Pulmonary artery endothelial cell (primary cell): ENCODE measurements at places on chromosomes 3 and 15. TPM values are rescaled to one million over a fixed set of nuclear protein-coding genes. Genes with fewer than 3 reads are reported as not detected.

The TGM5 gene
- not detected in 2 replicates for total RNA-seq

The CHL1 gene
- total RNA-seq = not detected in 2 replicates

The UROC1 gene
- not detected in 2 replicates for total RNA-seq

The FNDC3B gene
- 106 and 147 TPM in 2 replicates for total RNA-seq

The RTP4 gene
- 0.46 and 0.99 TPM in 2 replicates for total RNA-seq

The ABHD17C gene
- total RNA-seq = 8.7 and 12.8 TPM in 2 replicates

The SLC12A1 gene
- total RNA-seq = not detected in 2 replicates

The GABRR3 gene
- total RNA-seq = not detected in 2 replicates

The CIDEC gene
- not detected in 2 replicates for total RNA-seq

The GOLGA6L9 gene
- total RNA-seq = 0.79 and 2.5 TPM in 2 replicates

The ZNF501 gene
- total RNA-seq = 3.6 and 6.7 TPM in 2 replicates

The PIGZ gene
- total RNA-seq = 1.3 and 3.8 TPM in 2 replicates

The TRH gene
- total RNA-seq = not detected in 2 replicates

The LDHAL6B gene
- not detected in 2 replicates for total RNA-seq

The CACNA1D gene
- not detected in 2 replicates for total RNA-seq

The TJP1 gene
- 60.7 and 66.9 TPM in 2 replicates for total RNA-seq

The CACNA2D2 gene
- total RNA-seq = not detected in 2 replicates

The SPINT1 gene
- total RNA-seq = 1.1 and 1.7 TPM in 2 replicates

The C3orf22 gene
- total RNA-seq = not detected in 2 replicates

The UBA7 gene
- total RNA-seq = 29.5 and 42.2 TPM in 2 replicates
